Posterior cingulate gyrus (tissue), 11 donors: ENCODE measurements at places on chromosomes 1 and 21.

DNA sequence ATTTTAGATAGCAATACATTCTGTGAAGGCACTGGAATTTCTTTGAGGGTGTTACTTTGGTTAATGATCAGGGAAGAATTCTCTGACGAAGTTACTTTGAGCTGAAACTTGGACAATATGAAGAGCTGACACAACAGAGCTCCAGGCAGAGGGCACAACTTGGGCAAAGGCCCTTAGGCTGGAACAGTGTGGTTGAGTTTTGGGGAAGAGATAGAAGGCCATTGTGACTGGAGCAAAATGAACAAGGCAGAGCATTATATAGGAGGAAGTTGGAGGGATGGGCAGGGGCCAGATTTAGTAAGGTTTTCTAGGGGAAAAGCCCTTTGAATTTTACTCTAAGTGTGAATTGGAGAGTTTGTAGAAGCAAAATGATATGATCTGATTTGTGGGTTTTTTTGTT is 30.9 kb downstream of the LMO4 start:
- no peak for DNase-seq

GRCh38 chr21:28811860-28812259 is 180.8 kb downstream of the LTN1 start:
- no peak for DNase-seq

DNA sequence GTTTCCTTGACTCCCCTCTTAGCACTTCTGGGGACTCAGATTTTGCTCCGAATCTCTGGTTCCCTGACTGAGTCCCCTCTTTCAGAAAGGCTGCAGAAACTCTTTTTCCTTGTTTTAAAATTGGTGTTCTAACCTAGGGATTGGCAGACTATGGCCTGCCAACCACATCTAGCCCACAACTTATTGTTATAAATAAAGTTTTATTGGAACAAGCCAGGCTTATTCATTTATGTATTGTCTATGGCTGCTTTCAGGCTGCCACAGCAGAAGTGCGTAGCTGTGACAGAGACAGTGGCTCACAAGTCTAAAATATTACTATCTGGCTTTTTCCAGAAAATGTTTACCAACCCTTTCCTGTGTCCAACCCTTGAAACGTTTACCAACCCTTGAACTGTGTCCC is 81.7 kb downstream of the IER5 start:
- DNase-seq, result no peak

GRCh38 chr21:43676391-43676790 is 17.0 kb downstream of the RRP1B start:
- no peak for DNase-seq

- no peak for DNase-seq
These were observed 34.9 kb downstream of the ARID1A start for GRCh38 chr1:26730695-26731094.

GRCh38 chr1:11158720-11159321 is 30.3 kb upstream of the ANGPTL7 start:
- no peak for DNase-seq

GRCh38 chr1:33111965-33112364 is 31.0 kb downstream of the AZIN2 start:
- DNase-seq, result no peak

- DNase-seq, result no peak
These were observed 5.9 kb downstream of the ARHGEF10L start for GRCh38 chr1:17545356-17545755.

DNA sequence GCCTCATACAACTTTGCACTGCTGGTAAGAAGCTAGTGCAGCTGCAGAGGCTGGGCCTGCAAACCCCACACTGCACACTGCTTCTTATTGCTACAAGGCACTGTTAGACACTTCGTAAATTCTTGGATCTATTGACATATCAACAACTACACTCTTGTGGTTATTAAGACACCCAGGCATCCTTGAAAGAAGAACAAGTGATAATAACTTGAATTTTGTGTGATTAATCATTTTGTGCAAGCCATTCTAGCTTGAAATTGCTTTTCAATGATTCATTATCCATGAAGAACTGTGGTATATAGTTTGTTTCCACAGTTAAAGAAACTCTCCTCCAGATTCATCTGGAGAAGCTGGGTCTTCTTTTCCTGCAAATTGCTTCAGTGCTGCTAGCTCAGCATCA is 33.7 kb upstream of the IFI44L start:
- no peak for DNase-seq

DNA sequence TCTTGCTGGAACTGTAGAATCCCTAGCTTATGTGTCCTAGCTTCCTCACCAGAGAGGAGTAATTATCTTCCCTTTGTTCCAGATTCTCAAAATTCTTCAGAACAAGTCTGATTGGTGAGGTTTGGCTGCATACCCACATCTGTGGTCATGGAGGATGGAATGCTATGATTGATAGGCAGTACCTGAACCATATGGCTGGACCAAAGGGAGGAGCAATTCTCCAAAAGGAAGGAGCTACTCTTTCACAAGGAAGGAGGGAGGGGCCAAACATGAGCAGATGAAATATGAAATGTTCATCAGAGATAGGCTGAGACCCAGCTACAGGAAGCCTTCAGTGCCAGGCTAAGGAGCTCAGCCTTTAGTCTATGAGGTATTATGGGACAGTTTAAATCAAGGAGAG is 5.0 kb upstream of the RNF19B start:
- DNase-seq, result no peak

GRCh38 chr21:38806153-38806941 is 618 bp downstream of the ETS2 start:
- no peak for DNase-seq

DNA sequence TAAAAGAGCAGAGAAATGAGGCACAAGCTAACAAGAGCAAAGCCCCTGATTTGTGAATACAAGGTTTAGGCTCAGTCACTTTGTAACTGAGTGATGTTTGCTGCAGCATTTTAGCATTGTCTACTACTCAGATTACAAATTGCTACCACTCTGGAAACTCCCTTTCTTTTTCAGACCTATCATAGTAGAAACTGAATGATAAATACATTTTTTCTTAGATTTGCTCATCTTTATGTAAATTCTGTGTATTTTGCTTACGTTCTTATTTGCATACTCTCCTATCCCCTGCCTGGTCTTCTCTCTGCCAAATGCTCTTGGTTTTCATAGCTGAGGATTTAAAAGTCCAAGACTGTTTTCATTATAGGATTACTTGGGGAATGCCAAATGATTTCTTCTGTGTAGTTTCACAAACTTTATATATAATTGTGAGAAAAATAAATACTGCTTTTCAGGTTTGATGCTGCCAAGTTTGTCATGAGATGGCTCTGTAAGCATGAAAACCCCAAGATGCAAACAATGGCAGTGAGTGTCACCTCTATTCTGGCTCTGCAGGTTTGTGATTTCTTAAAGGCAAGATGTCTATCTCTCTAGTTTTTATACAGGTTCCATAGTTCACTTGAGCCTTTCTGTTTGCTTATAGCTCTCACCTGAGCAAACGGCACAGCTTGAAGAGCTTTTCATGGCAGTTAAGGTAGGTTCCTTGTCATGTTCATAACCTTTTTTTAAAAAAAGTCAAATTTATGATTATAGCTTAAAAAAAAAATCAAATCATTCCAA is 24.7 kb downstream of the ZYG11A start:
- DNase-seq, result no peak

DNA sequence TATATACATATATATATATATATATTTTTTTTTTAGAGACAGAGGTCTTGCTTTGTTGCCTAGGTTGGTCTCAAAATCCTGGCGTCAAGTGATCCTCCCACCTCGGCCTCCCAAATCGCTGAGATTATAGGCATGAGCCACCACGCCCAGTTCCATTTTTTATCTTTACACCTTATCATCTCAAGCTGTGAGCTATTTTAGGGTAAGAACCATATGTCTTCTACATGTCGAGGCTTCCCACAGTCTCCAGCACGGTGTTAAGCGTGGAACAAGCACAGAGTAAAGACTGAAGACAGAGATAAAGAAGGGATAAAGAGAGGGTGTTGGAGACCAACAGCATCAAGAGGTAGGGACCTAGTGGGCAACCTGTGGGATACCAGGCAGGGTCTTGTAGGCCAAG is 14.2 kb downstream of the ARHGEF2 start:
- no peak for DNase-seq

DNA sequence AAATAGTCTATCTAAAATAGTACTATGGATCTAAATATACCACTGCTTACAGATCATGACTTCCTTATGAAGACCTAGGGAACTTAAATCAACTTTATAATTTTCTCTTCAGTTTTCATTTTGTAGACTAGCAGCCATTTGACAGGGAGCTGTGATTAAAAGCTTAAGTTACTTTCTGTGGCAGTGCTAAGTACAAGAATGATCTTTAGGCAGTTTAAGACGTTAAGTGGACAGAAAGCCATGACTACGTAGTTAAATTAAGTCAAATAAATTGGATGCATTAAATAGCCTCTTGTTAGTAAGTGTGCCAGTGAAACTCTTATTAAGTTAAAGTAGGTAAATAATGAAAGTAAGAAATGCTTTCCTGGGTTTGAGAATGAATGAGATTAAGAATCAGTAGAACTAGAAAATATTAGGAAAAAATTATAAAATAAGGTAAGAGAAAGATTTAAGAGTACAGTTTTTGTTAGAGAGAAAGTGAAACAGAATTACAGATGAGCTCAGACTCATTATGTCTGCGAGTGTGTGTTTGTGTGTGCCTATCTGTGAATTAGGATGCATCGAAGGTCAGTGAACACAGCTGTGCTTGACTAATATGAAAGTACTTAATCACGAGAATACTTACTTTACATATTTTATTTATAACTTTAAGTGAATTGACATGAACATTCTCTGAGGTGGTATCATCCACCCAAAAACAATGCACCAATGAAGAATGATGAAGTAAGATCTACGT is 336.9 kb downstream of the KCNT2 start:
- DNase-seq, result no peak

- no peak for DNase-seq
These were observed 40.3 kb downstream of the URB1 start for GRCh38 chr21:32352526-32352925.

DNA sequence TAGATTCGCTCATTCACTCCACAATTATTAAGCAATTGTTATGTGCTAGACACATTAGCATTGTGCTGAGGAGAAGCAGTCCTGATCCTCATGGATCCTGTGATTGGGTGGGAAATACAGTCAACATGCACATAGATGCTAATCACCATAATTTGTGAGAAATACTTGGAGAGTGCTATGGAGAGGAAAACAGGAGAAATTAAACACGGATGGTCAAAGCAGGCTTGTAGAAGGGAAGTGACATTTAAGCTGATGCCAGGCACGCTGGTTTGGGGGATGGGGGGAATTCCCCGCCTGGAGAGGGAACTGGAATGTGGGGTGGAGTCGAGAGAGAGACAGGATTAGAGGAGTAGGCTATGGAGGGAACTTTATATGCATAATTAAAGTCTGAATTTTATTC is 52.2 kb upstream of the L1TD1 start:
- no peak for DNase-seq

GRCh38 chr1:234475167-234475793 is 3.7 kb downstream of the TARBP1 start:
- no peak for DNase-seq

- DNase-seq, result no peak
These were observed 81.4 kb downstream of the TGFBR3 start for GRCh38 chr1:91804546-91805023.

GRCh38 chr21:33025489-33026442 is at the start of gene OLIG2:
TSS of gene OLIG2 (plus strand) at chr21:33025935. CDS start at chr21:33026863, 928 bp downstream.
- DNase-seq, result peak; percentile 90

- no peak for DNase-seq
These were observed 106.7 kb downstream of the FAF1 start for GRCh38 chr1:50853325-50853724.

GRCh38 chr1:66916320-66916719 is 8.3 kb downstream of the DNAI4 start:
- DNase-seq, result no peak
